GM23248 (cell line): ENCODE measurements at places on chromosomes 4 and X. TPM values are rescaled to one million over a fixed set of nuclear protein-coding genes. Genes with fewer than 3 reads are reported as not detected.

DNA sequence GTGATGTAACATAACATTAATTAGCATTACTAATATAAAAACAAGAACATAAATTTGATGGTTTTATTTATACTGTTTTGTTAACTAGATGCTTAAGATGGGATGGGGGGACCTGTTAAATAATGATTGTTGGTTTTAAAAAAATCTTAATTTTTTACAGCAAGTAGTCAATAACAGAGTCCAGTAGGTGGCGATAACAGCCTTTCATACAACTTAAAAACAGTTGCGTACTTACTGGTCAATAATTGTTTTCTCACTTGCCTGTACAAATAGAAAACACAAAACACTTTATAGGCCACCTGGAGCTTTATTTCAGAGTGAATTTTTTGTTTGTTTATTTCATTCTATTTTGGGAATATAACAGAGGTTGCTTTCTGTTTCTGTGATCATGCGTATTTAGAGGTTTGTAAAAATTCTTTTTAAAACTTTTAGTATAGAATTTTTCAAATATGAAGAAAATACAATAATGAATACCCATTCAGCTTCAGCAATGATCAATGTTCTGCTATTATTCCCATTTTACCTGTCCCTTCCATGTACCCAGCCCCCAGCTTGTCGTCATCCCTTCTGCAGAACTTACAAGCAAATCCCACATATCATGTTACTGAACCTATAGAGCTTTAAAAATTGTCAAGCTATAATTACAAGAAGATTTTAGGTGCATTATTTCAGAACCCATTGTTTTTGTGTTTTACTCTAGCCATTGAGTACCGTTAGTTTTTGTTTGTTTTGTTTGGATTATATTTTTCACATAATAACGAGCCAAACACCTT lies 97.1 kb downstream of the MRPL1 start:
- H3K27me3 ChIP-seq = no peaks in the 10 kb centered on the region
- no peaks in the 10 kb centered on the region for H3K4me1 ChIP-seq
- H3K27ac ChIP-seq = no peak overlapping the region
- H3K4me3 ChIP-seq = no peak overlapping the region
- no peaks in the 10 kb centered on the region for H3K36me3 ChIP-seq
- peak; percentile 73 for DNase-seq

Gene CYLC1
- not detected in 2 replicates for total RNA-seq

DNA sequence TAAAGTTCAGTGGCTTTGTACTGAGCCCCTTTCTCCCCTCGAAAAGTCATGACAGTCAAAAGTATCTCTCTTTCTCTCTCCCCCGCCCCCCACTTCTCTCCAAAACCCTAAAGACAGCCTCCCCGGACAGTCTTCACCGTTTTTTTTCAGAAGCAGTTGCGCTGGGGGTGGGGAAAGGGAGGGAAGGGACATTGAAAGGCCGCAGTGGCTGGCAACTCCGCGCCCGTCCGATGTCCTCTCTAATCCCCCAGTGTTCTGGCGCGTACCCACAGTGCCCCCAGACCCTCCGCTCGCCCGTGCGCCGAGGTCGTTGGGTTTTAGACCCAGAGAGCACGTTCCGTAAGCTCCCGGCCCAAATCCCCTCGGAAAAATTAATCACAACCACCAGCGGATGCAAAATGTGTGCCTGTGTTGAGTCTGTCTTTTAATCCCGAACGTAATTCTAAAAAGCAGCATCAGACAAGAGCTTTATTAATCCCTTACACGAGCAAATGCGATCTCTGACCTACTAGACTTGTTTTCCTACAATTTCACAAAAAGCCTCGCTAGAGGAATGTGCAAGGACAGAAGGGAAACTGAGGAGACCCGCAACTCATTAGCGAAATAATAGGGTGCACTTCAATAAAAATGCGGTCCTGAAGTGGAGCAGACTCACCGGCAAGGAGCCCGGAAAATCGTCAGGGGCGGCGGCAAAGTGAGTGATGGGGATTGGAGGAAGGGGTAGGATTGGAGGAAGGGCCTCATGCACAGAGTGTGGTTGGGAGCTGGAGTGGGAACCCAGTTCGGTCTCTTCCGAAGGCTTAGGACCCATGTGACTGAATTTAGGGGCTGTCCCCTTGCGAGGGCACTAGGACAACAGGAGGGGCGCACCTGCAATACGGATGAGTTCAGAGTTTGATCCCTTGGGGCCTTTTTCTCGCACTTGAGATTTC lies 12.2 kb upstream of the PRDM8 start:
- no peaks in the 10 kb centered on the region for H3K36me3 ChIP-seq
- no peaks in the 10 kb centered on the region for H3K27me3 ChIP-seq
- DNase-seq = peak; percentile 72
- H3K4me3 ChIP-seq = peak overlapping the region; percentile 100
- peaks cover 14% of the 10 kb centered on the region for H3K4me1 ChIP-seq
- no peak overlapping the region for H3K27ac ChIP-seq

Gene NUP62CL
- not detected in 2 replicates for total RNA-seq

DNA sequence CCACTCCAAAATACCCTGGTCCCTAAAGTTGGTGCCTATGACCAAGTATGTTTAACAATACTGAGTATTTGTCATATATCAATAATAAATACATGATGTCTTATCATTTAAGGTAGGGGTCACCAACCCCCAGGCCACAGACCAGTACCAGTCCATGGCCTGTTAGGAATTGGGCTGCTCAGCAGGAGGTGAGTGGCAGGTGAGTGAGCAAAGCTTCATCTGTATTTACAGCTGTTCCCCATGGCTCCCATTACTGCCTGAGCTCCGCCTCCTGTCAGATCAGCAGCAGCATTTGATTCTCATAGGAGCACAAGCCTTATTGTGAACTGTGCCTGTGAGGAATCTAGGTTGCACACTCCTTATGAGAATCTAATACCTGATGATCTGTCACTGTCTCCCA lies 126.2 kb downstream of the HNRNPD start:
- H3K36me3 ChIP-seq = no peaks in the 10 kb centered on the region
- no peak for DNase-seq
- H3K4me3 ChIP-seq = no peak overlapping the region

Gene PRRG1
- 9.2 and 11.7 TPM in 2 replicates for total RNA-seq

- H3K4me1 ChIP-seq = peaks cover 33% of the 10 kb centered on the region
- no peak overlapping the region for H3K4me3 ChIP-seq
- no peak for DNase-seq
- H3K27ac ChIP-seq = no peak overlapping the region
- H3K27me3 ChIP-seq = no peaks in the 10 kb centered on the region
Measured at GRCh38 chr4:28354880-28355656, 1494.4 kb downstream of the STIM2 start.

DNA sequence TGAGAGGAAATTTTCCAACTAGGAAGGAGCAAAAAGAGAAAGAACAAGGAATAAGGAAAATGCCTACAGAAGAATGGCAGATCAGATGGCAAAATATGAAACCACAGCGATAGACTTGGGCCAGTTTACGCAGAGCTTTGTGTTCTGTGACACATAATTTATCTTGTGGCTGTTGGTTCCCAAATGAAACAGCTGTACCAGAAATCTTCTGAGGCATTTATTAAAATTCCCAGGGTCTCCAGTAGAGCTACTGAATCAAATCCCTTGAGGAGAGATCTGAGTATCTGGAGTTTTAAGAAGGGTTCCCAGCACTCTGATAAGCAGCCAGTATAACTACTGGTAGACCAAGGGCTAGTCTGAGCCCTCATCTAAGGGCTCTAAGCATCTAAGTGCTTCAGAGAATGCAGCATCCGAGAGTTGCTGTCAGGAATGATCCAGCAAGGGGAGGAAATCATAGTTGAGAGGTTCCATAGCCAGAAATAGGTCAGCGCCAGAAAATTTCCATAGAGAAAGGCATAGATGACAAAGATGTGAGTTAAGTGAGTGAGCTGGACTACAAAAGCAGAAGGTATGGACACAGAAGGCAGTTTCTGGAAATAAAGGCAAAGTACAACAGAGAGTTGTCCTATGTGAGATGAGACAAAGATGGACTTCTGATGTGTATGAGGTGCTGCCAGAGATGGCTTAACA lies 46.3 kb upstream of the FAM241A start:
- H3K4me1 ChIP-seq = no peaks in the 10 kb centered on the region
- H3K4me3 ChIP-seq = no peak overlapping the region
- H3K27ac ChIP-seq = no peak overlapping the region
- H3K27me3 ChIP-seq = no peaks in the 10 kb centered on the region

- 0 out of 2 replicates have a peak, but pooled peaks cover 4% of the 10 kb centered on the region for H3K4me1 ChIP-seq
- peak; percentile 9 for DNase-seq
- no peak overlapping the region for H3K27ac ChIP-seq
- no peaks in the 10 kb centered on the region for H3K36me3 ChIP-seq
- no peaks in the 10 kb centered on the region for H3K27me3 ChIP-seq
- no peak overlapping the region for H3K4me3 ChIP-seq
Measured at GRCh38 chr4:176492646-176493302, 173.0 kb downstream of the SPCS3 start.

Gene EGF
- 0.13 and 0.43 TPM in 2 replicates for total RNA-seq

Gene PDCL2
- total RNA-seq = not detected in 2 replicates

- H3K36me3 ChIP-seq = no peaks in the 10 kb centered on the region
- H3K27ac ChIP-seq = no peak overlapping the region
- H3K27me3 ChIP-seq = no peaks in the 10 kb centered on the region
- no peaks in the 10 kb centered on the region for H3K4me1 ChIP-seq
- no peak overlapping the region for H3K4me3 ChIP-seq
Measured at GRCh38 chr4:951186-951585, 18.9 kb downstream of the TMEM175 start.

GRCh38 chrX:39431893-39432292 lies 630.6 kb downstream of the MID1IP1 start:
- DNase-seq = no peak
- no peaks in the 10 kb centered on the region for H3K4me1 ChIP-seq
- no peaks in the 10 kb centered on the region for H3K27me3 ChIP-seq
- no peak overlapping the region for H3K27ac ChIP-seq
- no peak overlapping the region for H3K4me3 ChIP-seq

DNA sequence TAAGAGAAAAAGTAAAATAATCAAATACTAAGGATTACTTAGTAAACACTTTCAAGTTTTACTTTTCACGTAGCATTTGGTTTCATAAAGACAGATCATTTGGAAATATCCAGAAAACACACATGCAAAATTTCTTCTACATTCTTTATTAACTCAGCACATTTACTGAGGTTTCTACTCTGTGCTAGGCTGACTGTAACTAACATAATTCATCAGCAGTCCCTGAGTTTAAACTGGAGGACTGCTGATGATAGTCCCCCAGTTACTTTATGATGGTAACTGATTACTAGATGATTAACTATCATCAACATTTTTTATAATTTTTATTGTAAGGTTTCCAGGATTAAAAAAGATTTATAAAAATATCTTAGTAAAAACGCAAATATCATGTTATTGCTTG lies 12.3 kb downstream of the LEF1 start:
- peaks cover 60% of the 10 kb centered on the region for H3K27me3 ChIP-seq
- no peak overlapping the region for H3K27ac ChIP-seq

DNA sequence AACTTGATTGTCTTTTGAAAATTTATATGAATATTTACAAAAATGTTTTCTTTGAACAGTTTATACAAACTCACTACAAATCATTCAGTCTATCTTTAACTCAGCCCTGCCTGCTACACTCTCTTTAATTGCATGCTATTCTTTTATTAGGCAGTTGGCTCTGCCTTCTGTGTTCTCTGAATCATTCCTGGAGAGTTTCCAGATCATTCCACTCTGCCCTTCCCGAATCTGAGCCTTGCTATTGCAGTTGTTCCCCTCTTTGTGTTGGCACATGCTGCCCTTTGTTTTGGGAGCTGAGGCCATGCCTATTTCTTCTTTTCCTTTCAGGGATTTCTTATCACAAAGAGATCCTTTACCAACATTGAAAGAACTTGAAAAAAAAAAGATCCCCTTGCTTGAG lies 8.7 kb upstream of the TECRL start:
- H3K27me3 ChIP-seq = no peaks in the 10 kb centered on the region
- DNase-seq = peak; percentile 1
- H3K4me1 ChIP-seq = no peaks in the 10 kb centered on the region

DNA sequence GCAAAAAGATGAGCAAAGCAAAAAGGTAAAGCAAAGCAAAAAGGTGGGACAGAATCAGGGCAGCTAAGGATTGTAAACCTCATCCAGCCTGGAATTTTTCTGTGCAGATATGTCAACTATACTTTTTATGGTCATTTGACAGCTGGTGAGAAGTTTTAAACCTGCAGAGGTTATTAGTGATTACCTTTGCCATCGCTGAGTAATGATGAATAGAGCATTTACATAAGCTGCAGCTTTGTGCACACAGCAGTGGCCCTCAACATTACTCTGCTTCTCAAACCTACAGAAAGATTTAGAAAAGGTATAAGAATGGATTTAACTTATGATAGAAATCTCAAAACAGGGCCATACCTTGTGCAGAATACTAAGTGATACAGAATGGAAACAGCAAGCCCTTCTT lies 54.5 kb upstream of the C4orf54 start:
- DNase-seq = no peak
- H3K27ac ChIP-seq = no peak overlapping the region
- H3K27me3 ChIP-seq = no peaks in the 10 kb centered on the region
- no peaks in the 10 kb centered on the region for H3K36me3 ChIP-seq

DNA sequence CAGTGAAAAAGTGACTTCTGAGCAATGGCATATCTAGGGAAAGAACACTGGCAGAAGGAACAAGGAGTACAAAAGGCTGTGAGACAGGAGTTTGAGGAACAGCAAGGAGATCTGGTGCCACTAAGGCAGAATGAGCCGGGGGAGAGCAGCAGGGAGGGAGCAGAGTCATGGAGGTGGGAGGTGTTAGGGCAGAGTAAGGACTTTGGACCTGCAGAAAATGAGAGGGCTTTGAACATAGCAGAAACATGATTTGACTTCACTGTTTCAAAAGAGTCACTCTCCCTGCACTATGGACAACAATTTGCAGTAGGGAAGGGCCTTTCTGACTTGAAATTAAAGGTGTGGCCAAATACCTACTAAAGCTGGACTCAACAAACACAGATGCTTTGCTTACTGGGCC lies 356.2 kb downstream of the ADGRL3 start:
- H3K4me1 ChIP-seq = no peaks in the 10 kb centered on the region
- no peak overlapping the region for H3K27ac ChIP-seq
- no peak overlapping the region for H3K4me3 ChIP-seq
- no peak for DNase-seq
- no peaks in the 10 kb centered on the region for H3K27me3 ChIP-seq

- no peak overlapping the region for H3K4me3 ChIP-seq
- no peaks in the 10 kb centered on the region for H3K36me3 ChIP-seq
- H3K27me3 ChIP-seq = no peaks in the 10 kb centered on the region
- H3K27ac ChIP-seq = no peak overlapping the region
- DNase-seq = no peak
- H3K4me1 ChIP-seq = peaks cover 10% of the 10 kb centered on the region
Measured at GRCh38 chr4:146261041-146261440, 46.7 kb downstream of the REELD1 start.

DNA sequence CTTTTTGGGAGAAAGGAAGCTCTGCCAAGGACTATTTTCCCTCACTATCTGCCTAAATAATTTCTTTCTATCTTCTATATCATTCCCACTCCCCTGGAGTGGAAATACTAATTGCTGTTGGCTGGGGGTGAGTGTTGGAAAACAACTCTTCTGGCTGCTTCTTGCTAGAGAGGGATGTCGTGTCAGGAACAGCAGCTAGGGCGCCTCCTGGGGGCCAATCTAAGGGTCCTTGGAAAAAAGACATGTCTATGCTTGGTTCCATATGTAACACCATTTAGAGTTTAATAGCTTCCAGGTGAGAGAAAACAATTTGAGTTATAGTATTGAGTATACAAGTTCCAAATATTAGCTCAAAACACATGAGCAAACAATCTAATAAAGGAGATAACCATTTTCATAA lies 111.3 kb downstream of the MAGEE1 start:
- no peak overlapping the region for H3K27ac ChIP-seq
- DNase-seq = no peak
- H3K4me3 ChIP-seq = no peak overlapping the region
- no peaks in the 10 kb centered on the region for H3K36me3 ChIP-seq
- H3K4me1 ChIP-seq = no peaks in the 10 kb centered on the region
- no peaks in the 10 kb centered on the region for H3K27me3 ChIP-seq

Gene GAB3
- 0.25 and 0.76 TPM in 2 replicates for total RNA-seq

Gene ESX1
- total RNA-seq = not detected in 2 replicates
